CD4-positive, alpha-beta T cell treated with Interleukin-17A for 1 hour (primary cell): ENCODE measurements at places on chromosomes 3 and 15.

- no peak for DNase-seq
These were observed at the start of gene LARP6 for GRCh38 chr15:70853973-70854665. TSS of gene LARP6 (minus strand) at chr15:70854157. CDS start at chr15:70854088, 69 bp downstream.

DNA sequence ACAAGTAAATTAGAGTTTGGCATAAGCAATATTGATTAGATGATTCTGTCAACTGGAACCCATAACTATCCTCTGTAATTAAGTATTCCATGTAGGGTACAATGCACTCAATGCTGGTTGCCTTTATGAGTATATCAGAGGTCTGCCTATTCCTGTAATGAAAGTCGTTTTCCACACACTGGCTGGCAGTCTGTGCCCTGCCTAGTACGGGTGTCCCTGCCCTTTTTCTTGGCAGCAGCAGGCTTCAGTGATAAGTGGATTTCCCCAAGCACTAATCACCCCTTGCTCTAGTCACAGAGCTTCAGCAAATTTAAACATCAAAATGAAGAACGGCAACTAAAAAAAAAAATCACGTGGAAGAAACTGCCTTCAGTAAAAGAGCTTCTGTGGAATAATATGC, 294.8 kb upstream of the STT3B start:
- DNase-seq, result no peak

DNA sequence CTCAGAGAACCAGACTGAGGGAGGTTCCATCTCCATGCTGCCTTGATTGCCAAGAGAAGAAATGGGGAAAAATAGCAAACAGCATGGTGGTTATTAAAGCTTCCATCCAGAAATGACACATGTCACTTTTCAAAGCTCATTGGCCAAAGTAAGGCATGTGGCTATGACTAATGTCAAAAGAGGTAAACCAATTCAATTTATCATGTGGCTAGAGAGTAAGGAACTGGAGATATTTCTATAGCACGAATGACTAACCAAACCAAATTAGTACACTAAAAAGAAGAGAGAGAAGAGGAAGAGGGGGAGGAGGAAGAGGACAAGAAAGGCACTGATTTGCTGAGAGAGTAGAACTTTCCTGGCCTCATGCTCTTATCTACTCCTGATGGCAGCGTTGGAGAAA, 115.2 kb upstream of the SLC6A11 start:
- DNase-seq, result no peak

DNA sequence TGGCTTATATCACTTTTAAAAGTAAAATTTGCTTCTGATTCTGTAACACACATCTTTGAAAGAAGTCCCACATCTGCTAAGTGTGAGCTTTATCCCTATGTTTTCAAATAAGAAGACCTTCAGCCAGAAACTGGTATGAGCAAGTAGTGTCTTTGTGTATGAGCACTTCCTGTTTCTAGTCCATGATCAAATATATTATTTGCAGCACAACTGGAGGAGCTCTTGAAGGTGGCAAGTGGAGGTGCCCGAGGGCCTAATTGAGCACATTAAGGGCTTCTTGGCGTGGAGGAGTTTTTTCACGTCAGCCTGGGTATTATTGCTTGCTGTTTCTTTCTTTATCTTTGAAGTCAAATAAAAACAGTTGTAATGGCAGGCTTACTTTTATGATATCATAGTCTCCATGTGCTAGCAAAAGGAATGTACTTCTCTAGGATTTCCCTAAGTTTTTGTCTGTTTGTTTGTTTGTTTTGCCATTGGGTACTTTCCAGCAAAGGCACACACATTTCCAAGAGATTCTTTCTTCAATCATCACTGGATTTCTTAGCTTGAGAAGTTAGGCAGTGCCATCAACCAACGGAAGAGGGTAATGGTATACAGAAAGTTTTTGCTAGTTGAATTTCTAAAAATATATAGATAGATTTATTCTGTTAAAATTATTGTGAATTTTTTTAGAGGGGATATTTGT, 68.1 kb downstream of the MEIS2 start:
- no peak for DNase-seq

GRCh38 chr3:37577697-37578096, 284.0 kb upstream of the CTDSPL start:
- DNase-seq, result no peak

GRCh38 chr3:12944413-12944812, 103.0 kb upstream of the RPL32 start:
- DNase-seq, result no peak

- no peak for DNase-seq
These were observed 62.6 kb upstream of the SCN10A start for GRCh38 chr3:38878646-38879045.

- DNase-seq, result peak; percentile 31
These were observed 739 bp downstream of the SNRPN start for GRCh38 chr15:24955531-24955921.

GRCh38 chr15:58302832-58303231, 129.0 kb upstream of the LIPC start:
- no peak for DNase-seq
